NCI-H345 (cell line): ENCODE measurements at places on chromosomes 2 and 18.

GRCh38 chr18:50395093-50395492, 20.2 kb downstream of the SKA1 start:
- DNase-seq, result no peak

DNA sequence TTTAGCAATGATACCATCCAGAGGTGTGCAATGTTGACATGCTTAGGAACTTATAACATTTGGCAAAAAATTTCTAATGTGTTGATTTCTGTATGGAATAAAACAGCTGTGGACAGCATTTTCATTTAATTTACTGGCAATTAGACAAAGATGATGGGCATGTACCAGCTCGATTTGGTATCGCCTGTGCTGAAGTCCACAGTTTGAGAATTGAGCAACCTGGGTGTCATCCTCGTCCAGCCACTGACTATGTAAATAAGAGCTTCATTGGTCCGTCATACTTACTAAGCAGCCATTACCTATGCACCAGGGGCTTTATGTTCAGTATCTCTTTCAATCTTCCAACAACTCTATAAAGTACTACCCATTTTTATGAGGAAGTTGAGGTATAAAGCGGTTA, 24.6 kb upstream of the ACAA2 start:
- DNase-seq, result no peak

- DNase-seq, result no peak
These were observed 20.0 kb downstream of the MERTK start for GRCh38 chr2:111918383-111918806.

- DNase-seq, result peak; percentile 89
These were observed at the start of gene TANC1 for GRCh38 chr2:158968396-158969161. Gene TANC1, plus strand, starts transcription at chr2:158968640. Its CDS starts 97,271 bp downstream, at chr2:159065911.

- no peak for DNase-seq
These were observed 69.6 kb upstream of the SCN1A start for GRCh38 chr2:166197446-166197845.

DNA sequence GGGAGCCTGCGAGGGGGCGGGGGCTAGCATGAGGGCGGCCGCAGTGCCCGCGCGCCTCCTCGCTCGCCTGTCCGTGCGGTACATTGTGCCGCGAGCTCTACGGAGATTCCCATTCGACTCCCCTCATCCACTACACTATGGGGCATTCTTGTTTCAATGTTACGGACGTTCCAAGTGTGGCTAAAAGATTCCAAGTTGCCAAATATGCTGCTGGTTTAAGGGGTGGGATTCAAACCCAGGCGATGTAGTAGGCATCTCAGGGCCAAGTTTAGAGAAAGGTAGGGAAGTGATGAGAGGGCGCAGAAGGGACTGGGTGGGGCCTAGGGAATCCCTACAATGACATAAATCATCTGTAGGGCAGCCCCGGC, 10.0 kb upstream of the CRYBA2 start:
- DNase-seq, result no peak

GRCh38 chr2:72894514-72894913, 7.3 kb downstream of the SPR start:
- DNase-seq, result no peak
